HFFc6 (cell line): ENCODE measurements at places on chromosomes 1 and 21. TPM values are rescaled to one million over a fixed set of nuclear protein-coding genes. Genes with fewer than 3 reads are reported as not detected.

DNA sequence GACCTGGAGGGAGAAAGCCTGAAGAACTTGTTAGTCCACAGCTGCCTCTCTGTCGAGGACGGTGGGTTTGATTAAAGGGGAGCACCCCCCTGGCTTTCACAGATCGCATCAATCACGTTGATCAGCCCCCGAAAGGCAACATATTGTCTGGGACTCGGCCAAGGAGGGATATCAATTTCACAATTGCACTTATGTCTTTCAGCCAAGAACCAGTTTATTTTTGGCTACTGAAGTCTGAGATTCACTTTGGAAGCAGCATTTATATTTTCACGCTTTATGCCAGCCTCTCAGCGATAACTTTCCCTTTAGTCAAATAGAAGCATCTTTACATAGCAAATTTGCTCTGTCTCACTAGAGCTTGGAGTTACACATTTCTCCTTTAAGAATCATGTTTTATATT lies 253.2 kb upstream of the RRP15 start:
- H3K4me1 ChIP-seq = no peaks in the 10 kb centered on the region
- no peak overlapping the region for H3K27ac ChIP-seq
- H3K27me3 ChIP-seq = no peaks in the 10 kb centered on the region; the same call in 1 of the 2 replicates
- no peaks in the 10 kb centered on the region for H3K36me3 ChIP-seq
- DNase-seq = no peak

Gene SYF2
- total RNA-seq = 36.1 and 39.3 TPM in 2 replicates

GRCh38 chr1:52636721-52637695 lies 4.0 kb downstream of the SHISAL2A start:
- H3K27me3 ChIP-seq = peaks cover 32% of the 10 kb centered on the region
- H3K27ac ChIP-seq = no peak overlapping the region
- no peaks in the 10 kb centered on the region for H3K36me3 ChIP-seq
- peaks cover 13% of the 10 kb centered on the region for H3K4me1 ChIP-seq

Gene S1PR1
- 5.8 to 8.9 TPM (median 8.3 TPM) in 3 replicates for total RNA-seq

Gene SLC45A3
- 1.1 and 1.4 TPM in 2 replicates for total RNA-seq

DNA sequence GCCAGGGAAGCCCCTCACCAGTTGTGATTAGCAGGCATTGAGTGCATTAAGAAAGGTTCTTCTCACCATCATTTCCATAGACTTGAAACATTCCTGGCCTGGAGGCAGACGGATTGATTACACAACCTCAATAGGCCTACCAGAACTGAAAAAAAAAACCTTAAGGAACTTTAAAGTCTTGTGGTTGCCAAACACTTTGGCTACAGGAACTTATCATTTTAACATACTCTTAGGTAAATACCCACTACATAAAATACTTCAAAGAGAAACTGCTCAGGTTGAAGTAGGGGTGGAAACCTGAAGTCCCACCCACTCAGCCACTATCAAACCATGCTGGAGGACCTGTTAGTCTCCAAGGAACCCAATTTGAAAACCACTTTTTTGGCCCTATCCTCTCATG lies 22.4 kb upstream of the HMGB4 start:
- H3K36me3 ChIP-seq = no peaks in the 10 kb centered on the region; the same call in 1 of the 2 replicates
- no peak for DNase-seq
- H3K27me3 ChIP-seq = peaks cover 6% of the 10 kb centered on the region
- no peak overlapping the region for H3K4me3 ChIP-seq
- no peak overlapping the region for H3K27ac ChIP-seq

Gene ZNF648
- total RNA-seq = not detected in 3 replicates

Gene OR2AJ1
- total RNA-seq = not detected in 3 replicates

GRCh38 chr21:37119421-37120218 lies 46.6 kb downstream of the TTC3 start:
- H3K27me3 ChIP-seq = no peaks in the 10 kb centered on the region
- no peak for DNase-seq
- H3K4me3 ChIP-seq = no peak overlapping the region

- peak overlapping the region; percentile 40; the same call in 1 of the 2 replicates for H3K4me3 ChIP-seq
- H3K36me3 ChIP-seq = no peaks in the 10 kb centered on the region
- H3K27ac ChIP-seq = no peak overlapping the region; the same call in 1 of the 2 replicates
- no peak for DNase-seq
These were observed 68.6 kb upstream of the ANGPTL1 start for GRCh38 chr1:178939338-178940067.

- H3K4me1 ChIP-seq = peaks cover 31% of the 10 kb centered on the region
- peaks cover 5% of the 10 kb centered on the region for H3K27me3 ChIP-seq
- peak overlapping the region; percentile 80 for H3K27ac ChIP-seq
- no peak overlapping the region for H3K4me3 ChIP-seq
- DNase-seq = peak; percentile 64
These were observed 9.9 kb downstream of the GPR3 start for GRCh38 chr1:27402349-27402754.

- H3K27me3 ChIP-seq = no peaks in the 10 kb centered on the region; the same call in 1 of the 2 replicates
- H3K27ac ChIP-seq = no peak overlapping the region
- no peaks in the 10 kb centered on the region for H3K36me3 ChIP-seq
- H3K4me3 ChIP-seq = no peak overlapping the region
- H3K4me1 ChIP-seq = peaks cover 7% of the 10 kb centered on the region
These were observed 3.0 kb upstream of the PDC start for GRCh38 chr1:186463926-186464325.

DNA sequence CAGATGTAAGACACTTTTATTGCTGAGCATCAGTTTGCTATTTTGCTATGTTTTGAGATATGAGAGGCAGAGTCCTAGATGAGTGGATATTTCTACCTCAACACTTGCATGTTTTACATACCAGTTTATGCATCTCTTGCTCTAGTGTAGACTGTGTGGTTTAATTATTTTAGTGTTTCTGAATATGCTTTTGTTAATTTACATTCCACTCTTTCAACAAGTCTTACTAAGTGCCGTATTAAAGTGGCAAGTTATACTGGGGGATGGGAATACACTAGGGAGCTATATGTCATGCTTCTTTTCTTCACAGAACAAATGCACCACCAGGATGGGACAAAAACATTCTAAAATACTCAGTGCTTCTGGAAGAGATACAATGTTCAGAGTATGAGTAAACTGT lies 507.7 kb upstream of the PRMT6 start:
- H3K4me3 ChIP-seq = no peak overlapping the region
- H3K27ac ChIP-seq = no peak overlapping the region
- no peaks in the 10 kb centered on the region for H3K4me1 ChIP-seq
- H3K27me3 ChIP-seq = no peaks in the 10 kb centered on the region

- H3K27me3 ChIP-seq = peaks cover 2% of the 10 kb centered on the region
- DNase-seq = no peak
- H3K4me1 ChIP-seq = peaks cover 9% of the 10 kb centered on the region; the same call in 1 of the 2 replicates
- no peak overlapping the region for H3K27ac ChIP-seq
- no peak overlapping the region for H3K4me3 ChIP-seq
These were observed 26.8 kb downstream of the SLC19A1 start for GRCh38 chr21:45515241-45516061.

- H3K36me3 ChIP-seq = peaks cover 33% of the 10 kb centered on the region
- H3K27me3 ChIP-seq = no peaks in the 10 kb centered on the region
- peaks cover 7% of the 10 kb centered on the region; the same call in 1 of the 2 replicates for H3K4me1 ChIP-seq
- H3K4me3 ChIP-seq = no peak overlapping the region
- peak; percentile 49 for DNase-seq
These were observed 10.0 kb downstream of the NCSTN start for GRCh38 chr1:160353223-160353622.

Gene SPRR2A
- not detected in 3 replicates for total RNA-seq

DNA sequence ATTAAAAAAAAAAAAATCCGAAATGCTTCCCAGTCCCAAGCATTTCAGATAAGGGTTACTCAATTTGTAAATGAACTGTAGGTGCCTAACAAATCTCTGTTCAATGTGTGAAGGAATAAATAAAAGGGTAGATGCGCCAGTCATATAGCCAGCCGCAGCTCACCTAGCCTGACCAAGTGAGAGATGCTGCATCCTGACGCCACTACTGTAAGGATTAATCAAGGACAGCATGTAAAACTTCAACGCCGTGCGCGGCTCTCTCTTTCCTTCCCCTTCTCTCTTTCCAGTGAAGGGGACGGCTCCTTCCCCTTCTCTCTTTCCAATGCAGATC lies 441 bp downstream of the PPT1 start:
- H3K36me3 ChIP-seq = peaks cover 6% of the 10 kb centered on the region; the same call in 1 of the 2 replicates
- peak overlapping the region; percentile 83 for H3K27ac ChIP-seq
- DNase-seq = no peak

GRCh38 chr1:89607156-89607555 lies 25.8 kb upstream of the LRRC8C start:
- no peak overlapping the region for H3K4me3 ChIP-seq
- H3K27me3 ChIP-seq = peaks cover 6% of the 10 kb centered on the region; the same call in 1 of the 2 replicates
- DNase-seq = no peak
- H3K27ac ChIP-seq = no peak overlapping the region
- H3K36me3 ChIP-seq = no peaks in the 10 kb centered on the region
